ENCODE measurements at places on chromosomes 16 and 17. TPM values are rescaled to one million over a fixed set of nuclear protein-coding genes. Genes with fewer than 3 reads are reported as not detected.
A peak's percentile ranks its signal among the peaks of the same experiment; 100 is the strongest.

- no peaks in the 10 kb centered on the region for H3K27me3 ChIP-seq
- no peaks in the 10 kb centered on the region for H3K4me1 ChIP-seq
- H3K4me3 ChIP-seq = no peak overlapping the region
- no peak overlapping the region for H3K27ac ChIP-seq
Observed at GRCh38 chr16:23634461-23635036, 6.6 kb downstream of the PALB2 start.

DNA sequence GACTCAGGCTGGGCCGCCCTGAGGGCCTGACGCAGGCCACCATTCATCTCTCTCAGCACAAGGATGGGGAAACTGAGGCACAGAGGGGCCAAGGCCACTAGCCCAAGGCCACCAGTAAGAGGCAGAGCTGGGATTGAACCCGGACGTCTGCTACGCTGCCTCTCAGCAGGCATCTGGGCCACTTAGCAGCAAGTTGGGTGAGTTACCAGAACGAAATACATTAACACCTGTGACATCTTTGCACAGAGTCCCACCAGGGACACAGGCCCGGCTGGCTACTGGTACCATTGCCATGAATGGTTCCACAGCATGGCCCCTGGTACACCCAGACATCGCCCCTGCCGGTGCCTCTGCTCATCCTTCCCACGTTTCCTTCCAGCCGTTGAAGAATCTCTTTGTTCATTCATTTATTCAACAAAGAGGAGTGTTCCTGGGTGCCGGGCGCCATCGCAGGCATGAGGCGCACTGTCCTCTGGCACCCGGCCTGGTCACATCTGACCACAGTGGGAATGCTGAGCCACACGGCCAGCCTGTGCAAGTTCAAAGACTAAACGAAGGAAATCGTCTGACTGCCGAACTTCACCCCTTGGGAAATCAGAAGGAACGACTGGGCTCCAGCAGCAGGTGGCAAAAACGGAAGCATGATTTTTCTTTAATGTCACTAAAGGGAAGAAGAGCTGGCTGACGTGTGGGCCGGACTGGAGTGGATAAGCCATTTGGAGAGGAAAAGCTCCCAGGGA lies 7.4 kb upstream of the ZNF469 start:
- no peak overlapping the region for H3K4me3 ChIP-seq
- no peaks in the 10 kb centered on the region for H3K36me3 ChIP-seq
- peaks cover 3% of the 10 kb centered on the region for H3K27me3 ChIP-seq
- no peaks in the 10 kb centered on the region for H3K4me1 ChIP-seq

DNA sequence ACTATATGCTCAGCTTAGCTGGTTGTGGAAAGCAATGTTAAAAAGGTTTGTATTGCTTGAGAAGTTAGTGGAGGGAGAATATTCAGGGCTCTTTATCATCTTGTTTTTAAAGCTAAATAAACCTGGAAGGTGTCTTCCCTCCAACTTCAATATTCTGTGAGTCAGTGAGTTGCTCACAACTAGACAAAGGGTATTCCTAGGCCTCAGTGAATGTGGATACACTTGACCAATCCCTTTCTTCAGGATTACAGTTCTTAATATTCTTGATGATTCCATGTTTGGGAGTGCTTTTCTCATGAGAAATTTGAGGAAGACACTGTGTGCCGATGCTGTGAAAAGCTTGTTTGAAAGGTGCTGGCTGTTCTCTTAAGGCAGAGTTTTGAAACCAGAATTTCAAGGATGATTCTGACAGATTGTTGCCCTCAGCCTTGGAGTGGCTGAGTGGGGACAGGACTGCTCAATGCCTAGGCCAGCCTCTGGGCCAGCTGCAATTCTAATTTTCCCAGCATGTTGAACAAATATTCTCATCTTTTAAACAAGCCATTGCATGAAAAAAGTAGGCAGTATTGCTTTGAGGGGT lies 30.1 kb downstream of the MAP2K4 start:
- H3K4me1 ChIP-seq = peaks cover 7% of the 10 kb centered on the region
- no peak for DNase-seq
- no peak overlapping the region for H3K27ac ChIP-seq
- no peaks in the 10 kb centered on the region for H3K27me3 ChIP-seq
- no peaks in the 10 kb centered on the region for H3K36me3 ChIP-seq
- no peak overlapping the region for H3K4me3 ChIP-seq

DNA sequence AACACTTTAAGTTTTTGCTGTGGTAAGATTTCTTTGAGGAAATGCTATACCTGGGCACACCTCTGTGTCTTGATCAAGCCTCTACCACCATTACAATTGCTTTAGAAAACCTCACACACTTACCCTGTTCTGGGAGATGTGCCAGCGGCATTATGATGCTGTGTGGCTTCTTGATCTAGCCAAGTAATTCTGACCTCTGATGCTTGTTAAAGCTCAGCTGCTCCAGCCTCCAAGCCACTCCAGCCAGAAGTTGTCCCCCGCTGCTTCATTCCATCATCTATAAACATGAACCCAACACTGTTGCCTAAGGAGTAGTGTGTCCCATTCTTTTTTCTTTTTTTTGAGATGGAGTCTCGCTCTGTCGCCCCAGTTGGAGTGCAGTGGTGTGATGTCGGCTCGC lies 60.1 kb downstream of the CYLD start:
- H3K36me3 ChIP-seq = no peaks in the 10 kb centered on the region
- no peak overlapping the region for H3K4me3 ChIP-seq
- no peak for DNase-seq
- no peak overlapping the region for H3K27ac ChIP-seq

DNA sequence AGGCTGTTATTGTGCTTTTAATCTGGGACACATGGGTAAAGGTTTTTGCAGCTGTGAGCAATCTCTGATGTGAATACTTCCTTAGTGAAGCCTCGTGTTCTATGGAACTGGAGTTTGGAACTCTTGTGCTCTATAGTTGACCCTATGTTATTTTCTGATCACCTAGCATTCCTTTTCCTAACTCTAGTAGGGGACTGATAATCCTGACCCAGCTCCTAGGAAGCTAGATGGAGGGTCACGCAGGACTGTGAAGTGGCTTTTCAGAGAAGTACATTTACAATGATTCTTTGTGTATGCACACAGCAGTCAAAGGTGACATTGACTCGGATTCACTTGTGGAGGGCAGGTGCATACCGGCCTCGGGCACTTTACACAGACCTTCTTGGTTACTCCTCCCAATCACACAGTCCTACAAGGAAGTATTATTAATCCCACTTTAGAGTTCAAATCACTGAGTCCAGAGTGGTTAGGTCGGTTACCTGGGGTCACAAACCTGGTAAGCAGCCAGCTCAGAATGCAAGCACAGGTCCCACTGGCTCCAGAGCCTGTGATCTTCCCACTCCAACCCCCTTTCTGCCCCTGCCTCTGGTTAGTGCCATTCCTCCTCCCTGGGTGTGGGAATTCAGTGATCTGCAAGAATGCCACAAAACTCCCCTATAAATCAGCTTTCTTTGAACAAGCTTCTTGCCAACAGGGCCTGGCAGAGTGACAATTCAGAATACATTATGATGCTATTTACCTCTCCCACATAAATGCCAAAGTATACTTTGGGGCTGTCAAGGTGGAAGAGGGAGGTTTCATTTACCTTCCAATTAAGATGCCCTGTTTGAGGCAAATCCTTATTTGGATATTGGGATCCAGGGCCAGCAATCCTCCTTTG lies 7.1 kb downstream of the CHD9NB start:
- no peaks in the 10 kb centered on the region for H3K27me3 ChIP-seq
- H3K4me1 ChIP-seq = peaks cover 26% of the 10 kb centered on the region
- no peak overlapping the region for H3K27ac ChIP-seq
- no peak for DNase-seq
- H3K36me3 ChIP-seq = no peaks in the 10 kb centered on the region
- no peak overlapping the region for H3K4me3 ChIP-seq

GRCh38 chr16:72012607-72013006 lies 4.1 kb downstream of the DHODH start:
- H3K27me3 ChIP-seq = no peaks in the 10 kb centered on the region
- H3K27ac ChIP-seq = no peak overlapping the region
- H3K36me3 ChIP-seq = peaks cover 14% of the 10 kb centered on the region
- no peaks in the 10 kb centered on the region for H3K4me1 ChIP-seq

- H3K4me1 ChIP-seq = peaks cover 4% of the 10 kb centered on the region
- no peaks in the 10 kb centered on the region for H3K36me3 ChIP-seq
- DNase-seq = peak; percentile 90
- no peaks in the 10 kb centered on the region for H3K27me3 ChIP-seq
Observed at GRCh38 chr17:67378454-67379250, 1.6 kb downstream of the PITPNC1 start.

GRCh38 chr17:50221266-50221863 lies 19.9 kb upstream of the COL1A1 start:
- H3K27ac ChIP-seq = no peak overlapping the region
- no peaks in the 10 kb centered on the region for H3K27me3 ChIP-seq
- no peak overlapping the region for H3K4me3 ChIP-seq
- no peak for DNase-seq

DNA sequence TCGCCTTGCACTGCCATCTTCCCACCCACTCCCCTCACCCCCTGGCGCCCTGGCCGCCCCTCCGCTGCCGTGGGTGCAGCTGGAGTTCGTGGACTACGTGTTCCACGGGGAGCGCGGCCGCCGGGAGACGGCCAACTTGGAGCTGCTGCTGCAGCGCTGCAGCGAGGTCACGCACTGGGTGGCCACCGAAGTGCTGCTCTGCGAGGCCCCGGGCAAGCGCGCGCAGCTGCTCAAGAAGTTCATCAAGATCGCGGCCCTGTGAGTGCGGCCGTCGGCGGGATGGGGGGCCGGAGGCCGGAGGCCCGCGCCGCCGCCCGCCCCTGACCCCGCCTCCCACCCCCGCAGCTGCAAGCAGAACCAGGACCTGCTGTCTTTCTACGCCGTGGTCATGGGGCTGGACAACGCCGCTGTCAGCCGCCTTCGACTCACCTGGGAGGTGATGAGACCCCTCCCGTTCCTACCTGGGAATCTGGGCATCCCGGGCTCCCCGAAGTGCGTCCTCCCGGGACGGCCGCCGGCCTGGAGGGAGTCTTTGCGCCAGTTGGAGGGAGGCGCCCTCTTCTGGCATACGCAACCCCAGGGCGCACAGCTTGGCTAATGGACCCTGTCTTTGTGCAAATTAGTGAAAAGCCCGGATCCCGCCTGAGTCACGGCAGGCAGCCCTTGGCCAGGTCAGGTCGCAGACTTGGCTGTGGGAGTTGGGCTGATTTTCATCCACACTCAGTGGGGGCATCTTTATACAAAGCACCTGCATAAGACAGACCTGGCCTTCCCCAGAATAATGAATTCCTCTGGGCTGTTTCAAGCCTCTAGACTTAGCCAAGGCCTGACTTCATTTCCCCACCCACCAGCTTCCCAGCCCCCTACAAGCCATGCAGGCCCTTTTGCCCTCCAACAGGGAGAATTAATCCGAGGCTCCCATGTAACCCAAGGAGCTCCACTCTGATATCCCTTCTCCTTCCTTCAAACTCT lies 14.3 kb downstream of the RAPGEFL1 start:
- no peaks in the 10 kb centered on the region for H3K27me3 ChIP-seq
- peaks cover 15% of the 10 kb centered on the region for H3K4me1 ChIP-seq
- H3K4me3 ChIP-seq = peak overlapping the region; percentile 73
- peaks cover 8% of the 10 kb centered on the region for H3K36me3 ChIP-seq
- DNase-seq = peak; percentile 87
- no peak overlapping the region for H3K27ac ChIP-seq

GRCh38 chr17:74547736-74548135 lies 1.8 kb upstream of the CD300C start:
- H3K4me3 ChIP-seq = no peak overlapping the region
- DNase-seq = no peak
- H3K36me3 ChIP-seq = no peaks in the 10 kb centered on the region
- no peaks in the 10 kb centered on the region for H3K27me3 ChIP-seq
- H3K27ac ChIP-seq = no peak overlapping the region
- no peaks in the 10 kb centered on the region for H3K4me1 ChIP-seq

GRCh38 chr16:57062329-57062728 lies 30.1 kb upstream of the CPNE2 start:
- DNase-seq = no peak
- H3K4me1 ChIP-seq = no peaks in the 10 kb centered on the region
- no peak overlapping the region for H3K27ac ChIP-seq
- no peak overlapping the region for H3K4me3 ChIP-seq

- DNase-seq = no peak
- H3K36me3 ChIP-seq = peaks cover 15% of the 10 kb centered on the region
- 0 out of 2 replicates have a peak overlapping the region, but pooled peaks have one; percentile 16 for H3K27ac ChIP-seq
- no peaks in the 10 kb centered on the region for H3K27me3 ChIP-seq
- peak overlapping the region; percentile 53 for H3K4me3 ChIP-seq
Observed at GRCh38 chr17:76102944-76103273, 678 bp downstream of the EXOC7 start.

DNA sequence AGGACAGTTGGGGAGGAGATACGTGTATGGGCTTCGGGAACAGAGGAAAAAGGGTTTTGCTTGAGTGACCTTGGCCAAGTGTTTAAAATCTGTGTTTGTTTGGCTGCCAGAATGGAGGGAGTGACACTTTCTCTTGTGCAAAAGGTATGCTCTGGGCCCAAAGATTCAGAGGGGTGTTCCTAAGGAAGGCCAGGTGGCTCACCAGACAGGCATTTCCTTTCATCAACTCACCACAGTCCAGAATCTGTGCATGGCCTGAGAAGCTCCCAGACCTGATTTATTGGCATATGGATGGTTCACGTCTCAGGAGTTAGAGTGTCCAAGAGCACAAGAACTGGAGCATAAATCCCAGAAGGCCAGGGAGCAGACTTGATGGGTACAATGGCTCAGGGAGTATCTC lies 53.4 kb upstream of the NLK start:
- H3K27me3 ChIP-seq = no peaks in the 10 kb centered on the region
- H3K27ac ChIP-seq = no peak overlapping the region
- no peaks in the 10 kb centered on the region for H3K36me3 ChIP-seq
- DNase-seq = no peak

DNA sequence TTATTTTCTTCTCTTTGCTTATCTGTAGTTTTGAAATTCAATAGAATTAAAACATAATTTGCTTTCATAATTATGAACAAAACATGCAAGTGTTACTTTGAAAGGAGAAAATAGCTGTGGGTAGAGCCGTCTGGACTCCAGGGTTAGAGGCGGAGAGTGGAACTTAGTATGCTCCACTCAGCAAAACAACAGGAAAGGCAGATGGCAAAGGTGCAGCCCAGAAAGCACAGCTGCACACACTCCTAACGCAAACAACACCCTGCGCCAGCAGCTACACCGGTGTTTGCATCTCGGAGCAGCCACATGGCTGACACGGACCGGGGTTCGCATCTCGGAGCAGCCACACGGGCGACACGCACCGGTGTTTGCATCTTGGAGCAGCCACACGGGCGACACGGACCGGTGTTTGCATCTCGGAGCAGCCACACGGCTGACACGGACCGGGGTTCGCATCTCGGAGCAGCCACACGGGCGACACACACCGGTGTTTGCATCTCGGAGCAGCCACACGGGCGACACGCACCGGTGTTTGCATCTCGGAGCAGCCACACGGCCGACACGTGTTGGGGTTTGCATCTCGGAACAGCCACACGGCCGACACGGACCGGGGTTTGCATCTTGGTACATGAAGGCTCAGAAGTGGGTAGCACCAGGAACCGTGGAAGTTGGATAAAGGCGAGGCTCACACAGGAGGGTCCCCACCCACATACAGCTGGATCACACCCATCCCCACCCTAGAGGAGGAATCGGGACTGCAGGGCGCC lies 12.2 kb upstream of the CAPN15 start:
- no peak overlapping the region for H3K27ac ChIP-seq
- H3K4me1 ChIP-seq = no peaks in the 10 kb centered on the region
- H3K27me3 ChIP-seq = no peaks in the 10 kb centered on the region
- no peak overlapping the region for H3K4me3 ChIP-seq

Gene RGS9
- 8.9 TPM for polyA plus RNA-seq

Gene DPEP3
- polyA plus RNA-seq = 12.7 TPM

Gene CD79B
- polyA plus RNA-seq = 4.4 TPM

Measured in H1 (cell line).